ENCODE measurements at places on chromosomes 16 and 17. TPM values are rescaled to one million over a fixed set of nuclear protein-coding genes. Genes with fewer than 3 reads are reported as not detected.
A peak's percentile ranks its signal among the peaks of the same experiment; 100 is the strongest.

Gene ARHGAP23
- 11.8 TPM for polyA plus RNA-seq

Gene HES7
- polyA plus RNA-seq, result 0.10 TPM

Gene ZPBP2
- not detected for polyA plus RNA-seq

- H3K36me3 ChIP-seq, result peaks cover 4% of the 10 kb centered on the region
- H3K27me3 ChIP-seq, result no peaks in the 10 kb centered on the region
- no peak overlapping the region for H3K27ac ChIP-seq
- no peak for DNase-seq
- H3K4me3 ChIP-seq, result no peak overlapping the region
Observed at GRCh38 chr17:51035431-51035830, 85.2 kb downstream of the SPAG9 start.

DNA sequence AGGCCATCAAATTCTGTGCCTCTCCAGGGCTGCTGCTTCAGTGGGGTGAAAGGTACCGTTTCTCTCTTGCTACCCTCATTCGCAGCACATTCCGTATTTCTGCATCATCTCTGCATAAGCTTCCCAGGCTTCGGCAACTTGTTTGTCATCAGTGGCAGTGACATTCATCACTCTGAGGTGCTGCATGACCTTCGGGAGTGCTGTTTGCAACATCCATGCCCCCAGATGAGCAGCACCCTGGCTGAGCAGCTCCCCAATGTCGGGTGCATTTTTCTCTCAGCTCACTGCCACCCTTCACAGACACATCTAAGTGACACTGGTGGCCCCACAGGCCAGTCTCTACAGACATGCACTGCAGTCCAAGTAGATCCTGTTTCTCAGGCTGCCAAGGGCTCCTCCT, 3.8 kb downstream of the CREBBP start:
- no peaks in the 10 kb centered on the region for H3K36me3 ChIP-seq
- H3K4me1 ChIP-seq, result peaks cover 70% of the 10 kb centered on the region
- no peak overlapping the region for H3K27ac ChIP-seq
- no peak for DNase-seq
- H3K27me3 ChIP-seq, result no peaks in the 10 kb centered on the region

GRCh38 chr16:47276522-47276921, 132.8 kb upstream of the NETO2 start:
- H3K27me3 ChIP-seq, result no peaks in the 10 kb centered on the region
- H3K4me3 ChIP-seq, result no peak overlapping the region
- H3K36me3 ChIP-seq, result no peaks in the 10 kb centered on the region
- DNase-seq, result no peak

- peak overlapping the region; percentile 72 for H3K27ac ChIP-seq
- peaks cover 57% of the 10 kb centered on the region for H3K4me1 ChIP-seq
- DNase-seq, result peak; percentile 69
Observed at GRCh38 chr16:4290236-4290830, 17.5 kb upstream of the TFAP4 start.

DNA sequence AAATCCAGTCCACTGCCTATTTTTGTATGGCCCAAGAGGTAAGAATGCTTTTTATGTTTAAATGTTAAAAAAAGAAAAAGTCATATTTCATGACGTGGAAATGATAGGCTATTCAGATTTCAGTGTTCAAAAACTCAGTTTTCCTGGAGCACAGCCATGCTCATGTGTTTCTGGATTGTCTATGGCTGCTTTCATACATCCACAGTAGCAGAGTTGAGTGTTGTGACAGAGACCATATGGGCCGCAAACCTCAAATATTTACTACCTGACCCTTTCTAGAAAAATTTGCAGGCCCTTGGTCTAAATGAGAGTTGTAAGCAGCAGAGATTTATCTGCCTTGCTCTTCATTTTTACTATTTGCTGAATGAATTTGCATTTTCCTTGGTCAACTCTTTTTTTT, 264.1 kb downstream of the CBLN1 start:
- H3K27me3 ChIP-seq, result peaks cover 18% of the 10 kb centered on the region
- no peaks in the 10 kb centered on the region for H3K4me1 ChIP-seq
- DNase-seq, result no peak
- no peaks in the 10 kb centered on the region for H3K36me3 ChIP-seq
- no peak overlapping the region for H3K4me3 ChIP-seq

DNA sequence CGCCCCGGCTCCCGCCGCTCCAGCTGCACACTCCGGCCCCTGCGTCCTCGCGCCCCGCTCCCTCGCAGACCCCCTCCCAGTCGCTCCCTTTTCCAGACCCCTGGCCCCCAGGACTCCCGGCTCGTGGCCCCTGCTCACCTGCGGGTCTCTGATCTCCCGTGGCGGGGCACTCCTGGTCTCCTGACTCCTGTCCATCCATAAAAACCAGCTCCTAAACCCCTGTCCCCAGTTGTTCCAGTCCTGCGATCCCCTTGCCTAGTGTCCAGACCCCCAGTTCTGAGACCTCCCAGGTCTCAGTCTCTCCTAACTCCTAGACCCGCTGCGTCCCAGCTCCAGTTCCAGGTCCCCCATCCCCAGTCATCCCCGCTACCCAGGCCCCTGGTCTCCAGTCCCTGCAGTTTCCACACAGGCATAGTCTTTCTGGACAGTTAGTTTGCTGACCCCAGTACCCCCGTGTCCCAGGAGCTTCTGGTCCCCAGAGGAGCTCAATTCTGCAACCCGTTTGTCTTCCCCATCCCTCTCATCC, 379 bp downstream of the SNX29 start:
- H3K4me3 ChIP-seq, result peak overlapping the region; percentile 80

DNA sequence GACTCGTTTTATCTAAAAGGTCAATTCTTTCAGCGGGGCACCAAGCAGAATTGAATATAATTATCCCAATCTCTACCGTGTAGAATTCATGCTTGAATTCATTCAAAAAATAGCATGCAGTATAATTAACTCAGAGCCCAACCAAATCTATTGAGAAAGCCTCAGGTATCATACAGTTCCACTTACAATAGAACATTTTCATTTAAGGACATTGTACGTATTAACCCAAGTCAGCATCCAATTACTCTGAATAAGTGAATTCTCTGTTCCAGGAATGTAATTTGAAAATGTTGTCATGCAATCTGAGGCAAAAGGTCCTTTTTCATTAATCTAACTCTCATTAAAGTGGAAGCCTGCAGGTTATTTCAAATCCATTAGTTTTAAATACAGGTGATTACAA, 78.5 kb downstream of the SALL1 start:
- DNase-seq, result no peak
- H3K4me3 ChIP-seq, result no peak overlapping the region
- no peaks in the 10 kb centered on the region for H3K4me1 ChIP-seq
- no peaks in the 10 kb centered on the region for H3K36me3 ChIP-seq
